ENCODE measurements at places on chromosomes 3 and 15.

DNA sequence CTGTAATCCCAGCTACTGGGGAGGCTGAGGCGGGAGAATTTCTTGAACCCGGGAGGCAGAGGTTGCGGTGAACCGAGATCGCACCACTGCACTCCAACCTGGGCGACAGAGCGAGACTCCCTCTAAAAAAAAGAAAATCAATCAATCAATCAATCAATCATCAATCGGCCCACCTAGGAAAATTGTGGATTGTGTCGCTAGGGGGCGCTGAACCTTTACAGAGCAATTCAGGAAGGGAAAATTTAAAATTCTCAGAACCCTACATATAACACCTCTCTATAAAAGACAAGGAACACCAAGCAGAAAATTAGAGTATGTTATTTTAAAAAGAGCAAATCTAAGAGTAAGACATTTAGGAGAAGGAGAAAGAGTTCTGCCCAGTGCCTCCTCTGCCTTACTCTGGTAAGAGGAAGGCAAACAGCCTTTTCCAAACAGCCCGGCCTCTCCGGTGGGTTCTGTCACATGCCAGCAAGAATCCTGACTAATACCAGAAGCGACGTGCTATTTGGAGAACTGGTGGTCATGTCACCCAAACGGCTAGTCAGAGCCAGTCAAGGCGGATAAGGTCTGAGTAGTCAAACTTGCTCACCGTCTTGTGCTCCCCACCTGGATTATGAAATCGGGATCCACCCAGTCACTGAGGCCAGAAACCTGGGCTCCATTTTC, 22.3 kb upstream of the SMCO1 start:
- DNase-seq, result no peak

- DNase-seq, result peak; percentile 90
Observed at GRCh38 chr15:79380755-79381497, 51.2 kb upstream of the MINAR1 start.

GRCh38 chr3:154829929-154830328, 250.2 kb upstream of the MME start:
- no peak for DNase-seq

- no peak for DNase-seq
Observed at GRCh38 chr3:183369117-183369516, 59.3 kb downstream of the MCF2L2 start.

DNA sequence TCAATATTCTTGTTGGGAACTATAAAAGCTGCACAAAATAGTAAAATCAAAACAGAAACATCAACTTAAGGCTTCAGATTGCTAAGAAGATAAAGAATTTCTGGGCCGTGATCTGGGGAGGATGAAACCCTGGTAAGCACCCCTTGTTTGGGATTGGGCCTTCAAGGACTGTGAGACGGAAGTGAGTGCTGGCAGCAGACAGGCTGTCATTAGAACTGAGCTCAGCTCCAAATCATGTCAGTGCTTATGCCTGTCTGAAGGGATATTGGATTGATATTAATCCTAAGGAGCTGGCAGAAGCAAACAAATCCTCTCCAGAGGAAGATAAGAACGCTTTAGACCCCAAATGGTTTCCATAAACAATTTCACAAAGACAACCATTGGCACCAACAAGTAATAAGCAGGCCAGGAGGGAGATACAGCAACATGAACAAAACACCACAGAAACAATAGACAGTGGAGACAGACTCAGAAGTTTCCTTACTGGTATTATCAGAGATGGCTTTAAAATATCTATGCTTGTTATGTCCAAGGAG, 72.6 kb upstream of the CTXND1 start:
- no peak for DNase-seq

- peak; percentile 45 for DNase-seq
Observed at GRCh38 chr3:147383617-147384016, 22.7 kb downstream of the ZIC4 start.

- DNase-seq, result no peak
Observed at GRCh38 chr3:194080436-194080835, 55.5 kb upstream of the HES1 start.

DNA sequence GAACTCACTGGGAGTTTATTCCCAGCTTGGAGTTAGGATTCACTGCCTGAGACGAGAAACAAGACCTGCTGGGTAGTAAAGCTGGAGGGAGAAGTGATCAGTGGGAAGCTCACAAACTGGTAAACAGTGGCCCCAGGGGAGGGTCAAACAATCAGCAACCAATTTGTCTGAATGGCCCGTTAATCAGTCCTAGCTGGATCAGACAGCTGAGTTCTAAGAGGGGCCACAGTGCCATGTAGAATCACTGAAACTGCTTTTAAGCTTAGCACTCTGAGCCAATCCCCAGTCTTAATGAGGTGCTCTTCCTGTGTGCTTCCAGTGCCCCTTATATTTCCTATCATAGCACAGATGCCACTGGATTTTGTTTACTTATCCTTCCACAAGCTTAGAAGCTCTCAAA, 591.7 kb downstream of the RSL24D1 start:
- no peak for DNase-seq

GRCh38 chr3:2512881-2513280, 414.2 kb downstream of the CNTN4 start:
- peak; percentile 29 for DNase-seq

- no peak for DNase-seq
Observed at GRCh38 chr3:197064771-197065170, 35.2 kb upstream of the MELTF start.

DNA sequence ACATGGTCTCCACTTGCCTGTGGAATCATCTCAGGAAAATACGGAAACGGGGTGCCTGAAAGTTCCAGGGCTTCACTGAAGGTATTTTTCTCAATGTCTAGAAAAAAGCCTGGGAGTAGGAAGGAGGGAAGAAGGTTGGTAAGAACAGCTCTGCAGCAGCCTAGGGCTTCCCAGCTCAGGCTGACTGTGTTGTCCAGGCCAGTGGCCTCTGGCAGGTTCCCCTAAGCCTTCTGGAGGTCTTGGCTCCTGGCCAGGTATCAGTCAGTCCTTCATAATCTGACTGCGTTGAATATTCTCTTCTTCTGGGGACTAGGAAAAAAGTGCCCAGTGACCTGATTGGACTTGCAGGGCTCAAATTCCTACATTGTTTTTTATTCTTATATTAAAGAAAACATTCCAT, 38.6 kb downstream of the SSR3 start:
- DNase-seq, result peak; percentile 83

- DNase-seq, result no peak
Observed at GRCh38 chr3:177778633-177779032, 581.4 kb upstream of the TBL1XR1 start.

GRCh38 chr3:158460926-158461325, 110.1 kb upstream of the MLF1 start:
- no peak for DNase-seq

DNA sequence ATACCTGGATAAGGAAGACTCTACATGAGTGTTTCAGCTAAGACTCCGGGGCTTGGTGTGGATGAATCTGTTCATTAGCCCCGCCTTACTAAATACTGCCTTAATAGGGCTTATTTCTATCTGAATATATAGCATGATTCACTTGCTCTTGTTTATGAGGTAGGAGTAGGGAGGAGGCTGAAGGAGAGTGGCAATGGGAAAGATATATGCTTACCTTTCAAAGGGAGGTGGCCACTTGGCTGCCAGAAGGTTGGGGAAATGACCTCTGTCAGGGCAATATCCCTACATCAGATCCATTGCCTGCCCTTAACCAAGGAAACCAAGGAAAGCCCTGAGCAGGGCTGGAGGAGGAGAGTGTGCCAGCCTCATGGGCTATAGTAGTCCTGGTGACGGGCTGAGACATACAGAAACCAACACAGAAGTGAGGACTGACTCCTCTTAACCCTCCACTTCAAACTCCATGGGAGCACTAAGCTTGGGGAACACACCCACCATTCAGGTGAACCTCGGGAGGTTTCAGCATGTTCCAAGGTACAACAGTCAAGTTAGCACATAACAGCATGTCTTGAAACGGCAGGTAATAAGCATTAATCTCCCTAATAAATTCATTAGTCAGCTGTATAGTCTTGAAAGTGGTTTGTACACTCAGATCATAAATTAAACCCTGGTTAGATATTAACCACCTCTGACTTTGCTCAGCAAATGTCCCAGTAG, 80.1 kb downstream of the EOMES start:
- no peak for DNase-seq

GRCh38 chr3:144809380-144809779, 837.8 kb downstream of the DIPK2A start:
- no peak for DNase-seq

DNA sequence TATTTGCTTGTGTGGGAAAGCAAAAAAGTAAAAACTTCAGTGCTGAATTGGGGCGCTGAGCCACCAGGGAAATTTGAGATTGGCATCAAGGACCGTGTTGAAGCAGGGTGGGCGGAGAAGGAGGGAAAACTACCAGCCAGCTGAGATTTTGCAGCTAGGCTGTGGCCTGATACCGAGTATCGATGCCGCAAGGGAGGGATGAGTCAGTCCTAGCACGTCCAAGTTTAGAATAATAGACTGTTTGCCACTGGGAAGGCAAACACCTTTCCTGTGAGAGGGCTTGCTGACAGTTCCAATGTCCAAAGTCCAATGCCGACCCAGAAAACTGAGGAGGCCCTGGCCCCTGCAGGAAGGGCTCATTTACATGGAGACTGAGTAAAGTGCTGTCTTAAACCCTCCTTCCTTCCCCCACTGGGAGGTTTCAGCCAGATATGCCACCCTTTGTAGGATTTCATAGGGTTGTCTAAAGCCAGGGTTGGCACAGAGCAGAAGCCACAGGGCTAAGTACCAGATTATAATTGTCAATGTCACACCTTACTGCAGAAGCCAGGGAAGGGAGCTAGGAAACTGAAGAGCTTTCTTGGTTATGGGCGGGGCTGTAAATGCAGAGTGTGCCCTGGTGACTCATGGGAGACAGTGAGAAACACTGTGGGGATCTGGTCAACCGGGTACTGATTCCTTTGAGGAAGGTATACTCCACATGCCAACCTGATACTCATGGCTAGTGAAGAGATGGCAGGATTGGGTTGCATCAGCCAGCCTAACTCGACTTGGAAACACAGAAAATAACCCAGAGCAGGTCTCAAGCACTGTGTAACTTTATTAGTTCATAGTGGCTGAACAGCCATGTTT, 28.4 kb upstream of the PIK3CB start:
- DNase-seq, result no peak

DNA sequence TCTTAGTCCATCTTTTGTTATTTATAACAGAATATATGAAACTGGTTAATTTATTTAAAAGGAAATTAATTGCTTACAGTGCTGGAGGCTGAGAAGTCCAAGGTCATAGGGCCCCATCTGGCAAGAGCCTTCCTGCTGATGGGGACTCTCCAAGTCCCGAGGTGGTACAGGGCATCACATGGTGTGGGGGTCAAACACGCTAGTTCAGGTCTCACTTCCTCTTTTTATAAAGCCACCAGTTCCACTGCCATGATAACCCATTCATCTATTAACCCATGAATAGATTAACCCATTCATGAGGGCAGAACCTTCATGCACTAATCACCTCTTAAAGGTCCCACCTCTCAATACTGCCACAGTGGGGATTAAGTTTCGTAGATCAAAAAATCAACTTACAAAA, 659.3 kb downstream of the NAALADL2 start:
- DNase-seq, result no peak

GRCh38 chr3:11530153-11530721, 113.5 kb downstream of the VGLL4 start:
- no peak for DNase-seq

GRCh38 chr3:52333869-52334557, 17.9 kb downstream of the DNAH1 start:
- no peak for DNase-seq

- no peak for DNase-seq
Observed at GRCh38 chr15:81113204-81113657, 20.8 kb upstream of the CFAP161 start.

DNA sequence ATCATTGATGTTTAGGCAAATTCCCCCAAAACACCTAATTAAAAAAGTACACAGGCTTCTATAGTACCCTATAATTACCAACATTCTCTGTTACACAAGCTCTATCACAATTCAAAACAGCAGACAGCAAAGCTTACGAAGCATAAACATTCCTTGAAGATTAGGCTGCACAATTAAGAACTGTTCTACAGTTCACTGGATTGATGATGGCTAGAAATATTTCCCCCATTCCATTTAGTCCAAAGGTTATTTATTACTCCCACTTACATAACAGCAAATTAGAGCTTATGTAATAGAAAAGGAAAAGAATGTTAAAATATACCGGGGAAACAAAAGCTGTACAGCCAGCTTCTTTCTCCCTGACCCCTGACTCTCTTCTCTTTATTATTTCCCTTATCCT, 49.3 kb downstream of the UACA start:
- peak; percentile 42 for DNase-seq

GRCh38 chr3:108388136-108389132, 92.1 kb downstream of the HHLA2 start:
- DNase-seq, result no peak

GRCh38 chr15:23516866-23517265, 48.6 kb upstream of the MKRN3 start:
- no peak for DNase-seq

- DNase-seq, result no peak
Observed at GRCh38 chr3:139473155-139473771, 3.1 kb downstream of the RBP2 start.

DNA sequence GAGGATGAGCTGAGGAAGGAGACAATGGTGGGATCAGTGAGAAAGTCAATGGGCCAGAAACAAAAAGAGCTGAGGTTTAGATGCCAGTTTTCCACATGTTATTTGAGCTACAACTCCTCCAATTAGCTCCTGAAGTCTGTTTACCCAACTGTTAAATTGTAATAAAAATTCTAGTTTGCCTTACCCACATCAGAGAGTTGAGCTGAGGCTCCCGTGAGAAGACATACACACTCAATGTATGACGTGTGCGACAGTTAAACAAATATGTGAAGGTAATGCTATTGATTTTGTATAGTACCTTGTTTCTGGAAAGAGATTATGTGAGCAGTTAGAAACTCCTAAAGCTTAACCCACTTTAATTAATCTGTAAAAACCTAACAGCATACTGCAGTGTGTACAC, 318.1 kb upstream of the GRM7 start:
- no peak for DNase-seq

DNA sequence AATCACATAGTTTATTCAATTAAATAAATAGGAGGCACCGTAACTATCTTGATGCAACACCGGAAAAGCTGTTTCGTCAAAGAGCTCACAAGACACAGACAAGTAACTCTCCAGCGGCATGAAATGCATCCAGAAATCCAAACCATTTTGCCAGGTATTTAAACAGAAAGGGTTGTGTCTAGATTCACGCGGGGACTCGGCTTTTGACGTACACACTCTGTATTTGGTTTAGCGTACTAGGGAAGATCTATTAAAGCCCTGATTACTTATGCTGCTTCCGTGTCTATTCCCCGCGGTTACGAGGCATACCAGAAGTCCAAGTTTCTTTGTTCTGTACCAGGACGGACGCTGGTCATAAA, 718 bp downstream of the BNIP2 start:
- no peak for DNase-seq

- no peak for DNase-seq
Observed at GRCh38 chr3:125136515-125136914, 76.0 kb downstream of the SLC12A8 start.

GRCh38 chr3:15755181-15755580, 42.6 kb downstream of the ANKRD28 start:
- no peak for DNase-seq

DNA sequence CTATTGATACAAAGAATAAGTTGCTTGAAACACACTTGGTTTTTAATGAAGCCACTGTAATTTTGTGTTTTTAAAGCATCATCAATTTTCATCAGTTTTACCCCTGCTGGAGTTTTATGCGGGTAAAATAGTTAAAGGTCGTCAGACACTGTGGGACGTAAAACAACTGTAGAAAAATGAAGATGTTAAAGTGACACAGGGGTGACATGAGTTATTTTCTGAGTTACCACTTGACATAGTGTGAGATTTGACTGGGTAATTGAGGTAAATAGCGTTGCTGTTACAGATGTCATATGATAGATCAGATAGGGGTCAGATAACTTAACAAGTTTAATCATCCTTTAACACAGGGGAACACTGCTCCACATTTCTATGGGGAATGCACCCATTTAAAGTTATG, 297.6 kb downstream of the CHL1 start:
- DNase-seq, result peak; percentile 32

Measured in G401 (cell line).